Naive thymus-derived CD4-positive, alpha-beta T cell (primary cell): ENCODE measurements at places on chromosomes 4 and X. TPM values are rescaled to one million over a fixed set of nuclear protein-coding genes. Genes with fewer than 3 reads are reported as not detected.

The ZXDA gene
- 3.0 TPM for polyA plus RNA-seq

DNA sequence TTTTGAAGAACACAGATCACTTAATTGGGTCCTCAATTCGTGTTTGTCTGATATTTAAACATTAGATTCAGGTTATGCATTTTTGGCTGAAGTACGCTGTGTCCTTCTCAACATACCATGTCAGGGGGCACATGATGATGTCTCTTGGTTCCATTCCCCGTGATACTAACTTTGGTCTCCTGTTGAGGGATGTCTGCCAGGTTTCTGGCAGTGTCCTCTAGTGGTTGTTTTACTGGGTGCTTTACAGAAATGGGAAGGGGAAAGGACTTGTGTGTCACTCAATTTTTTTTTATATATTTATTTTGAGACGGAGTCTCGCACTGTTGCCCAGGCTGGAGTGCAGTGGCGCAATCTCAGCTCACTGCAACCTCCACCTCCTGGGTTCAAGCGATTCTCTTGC, 58.2 kb downstream of the WWC2 start:
- DNase-seq: no peak

The CABS1 gene
- not detected for polyA plus RNA-seq

The HGFAC gene
- not detected for polyA plus RNA-seq

The AR gene
- polyA plus RNA-seq: not detected

GRCh38 chrX:54042609-54043021, 1.7 kb downstream of the PHF8 start:
- DNase-seq: no peak

The ETNPPL gene
- polyA plus RNA-seq: not detected

GRCh38 chr4:147192679-147193078, 247.0 kb upstream of the TTC29 start:
- DNase-seq: no peak

The ADGRL3 gene
- not detected for polyA plus RNA-seq

- DNase-seq: no peak
Measured at GRCh38 chr4:101066626-101067170, 280.6 kb downstream of the PPP3CA start.

DNA sequence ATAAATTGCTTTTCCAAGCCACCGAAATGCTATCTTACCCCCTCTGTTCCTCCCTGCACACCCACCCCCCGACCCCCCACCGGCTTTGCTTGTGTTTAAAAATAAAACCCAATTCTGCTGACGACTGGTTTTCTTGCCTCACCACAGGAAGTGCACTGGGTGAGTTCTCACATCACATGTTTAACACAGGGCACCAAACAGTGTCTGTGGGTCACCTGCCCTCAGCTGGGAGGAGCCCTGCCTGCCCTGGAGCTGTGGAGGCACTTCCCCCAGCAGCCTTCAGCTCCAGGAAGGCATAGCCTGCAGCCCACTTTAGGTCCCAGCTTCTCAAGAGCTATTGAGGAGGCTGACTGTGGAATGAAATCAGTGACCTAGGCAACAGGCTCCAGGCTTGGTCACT, 8.8 kb downstream of the TMEM255A start:
- no peak for DNase-seq

The GAGE1 gene
- polyA plus RNA-seq: not detected

DNA sequence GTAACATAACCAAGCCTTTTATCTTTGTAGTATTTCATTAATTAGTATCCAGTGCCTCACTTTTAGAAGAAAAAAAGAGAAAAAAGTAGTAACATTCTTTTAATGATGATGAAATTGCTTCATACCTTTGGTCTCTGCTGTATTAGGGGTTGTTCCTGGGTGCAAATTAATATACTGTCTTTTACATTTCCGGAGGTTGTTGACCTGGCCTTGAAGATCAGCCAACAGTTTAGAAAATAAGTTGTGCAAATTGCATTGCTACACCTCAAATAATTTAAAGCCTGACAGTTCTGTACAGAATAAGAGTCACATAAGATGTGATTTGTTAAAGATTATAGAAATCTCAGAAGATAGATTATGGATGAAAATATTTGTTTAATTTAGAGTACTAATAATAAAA, 3.8 kb downstream of the NFKB1 start:
- DNase-seq: no peak

The STK32B gene
- not detected for polyA plus RNA-seq

- no peak for DNase-seq
Measured at GRCh38 chr4:51906167-51906958, 63.4 kb downstream of the DCUN1D4 start.

DNA sequence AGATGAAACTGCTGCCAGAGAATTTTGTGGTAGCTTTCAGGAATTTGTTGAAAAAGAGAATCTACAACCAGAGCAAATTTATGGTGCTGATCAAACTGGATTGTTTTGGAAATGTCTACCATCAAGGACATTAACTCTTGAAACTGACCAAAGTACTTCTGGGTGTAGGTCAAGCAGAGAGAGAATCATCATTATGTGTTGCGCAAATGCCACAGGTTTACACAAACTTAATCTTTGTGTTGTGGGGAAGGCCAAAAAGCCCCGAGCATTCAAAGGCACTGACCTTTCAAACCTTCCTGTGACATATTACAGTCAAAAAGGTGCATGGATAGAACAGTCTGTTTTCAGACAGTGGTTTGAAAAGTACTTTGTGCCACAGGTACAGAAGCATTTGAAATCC, 2.1 kb downstream of the TIGD2 start:
- DNase-seq: no peak

GRCh38 chrX:134452596-134452995, 7.4 kb upstream of the HPRT1 start:
- no peak for DNase-seq

The NUP62CL gene
- polyA plus RNA-seq: 0.57 TPM

GRCh38 chrX:20361890-20362262, 95.2 kb upstream of the RPS6KA3 start:
- DNase-seq: no peak

DNA sequence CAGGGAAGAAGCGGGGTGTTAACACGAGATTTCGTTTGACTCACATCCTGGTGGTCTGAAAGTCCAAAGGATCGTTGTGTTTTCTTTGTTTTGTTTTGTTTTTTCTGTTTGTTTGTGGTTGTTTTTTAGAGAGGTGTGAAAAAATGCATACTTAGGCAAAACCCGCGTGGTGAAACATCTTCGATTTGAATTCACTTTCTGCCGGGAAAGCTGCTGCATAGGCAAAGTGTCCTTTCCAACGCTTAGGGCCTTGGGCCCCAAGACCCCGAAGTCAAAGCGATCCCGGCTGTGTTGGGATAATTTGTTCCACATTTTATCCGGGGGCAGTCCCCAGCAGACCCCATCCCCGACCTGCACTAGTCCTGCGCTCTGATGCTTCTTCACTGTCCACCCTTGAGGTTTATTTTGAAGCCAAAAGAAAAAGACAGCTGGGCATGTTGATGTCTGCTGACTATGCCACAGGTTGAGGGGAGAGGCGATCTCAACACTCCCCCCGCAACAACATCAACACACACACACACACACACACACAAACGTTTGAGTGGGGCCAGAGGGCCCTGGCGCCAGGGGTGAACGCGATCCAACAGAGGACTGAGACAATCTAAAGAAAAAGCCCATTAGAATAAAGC, 2.0 kb downstream of the MSX1 start:
- DNase-seq: no peak

- DNase-seq: peak; percentile 55
Measured at GRCh38 chrX:103175944-103176753, 38.8 kb upstream of the BEX4 start.

DNA sequence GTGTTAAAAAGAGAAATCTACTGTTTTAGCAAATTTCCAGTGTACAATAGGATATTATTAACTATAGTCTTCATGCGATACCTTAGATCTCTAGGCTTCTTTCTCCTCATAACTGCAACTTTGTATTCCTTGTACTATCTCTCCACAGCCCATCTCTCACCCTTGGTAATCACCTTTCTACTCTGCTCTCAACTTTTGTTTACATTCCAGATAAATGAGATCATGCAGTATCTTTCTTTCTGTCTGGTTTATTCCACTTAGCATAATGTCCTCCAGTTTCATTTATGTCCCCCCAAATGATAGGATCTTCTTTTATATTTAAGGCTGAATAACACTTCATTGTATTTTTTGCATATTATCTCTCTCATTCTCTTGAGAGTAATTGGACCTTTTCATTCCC, 165.5 kb downstream of the HS3ST1 start:
- DNase-seq: no peak

DNA sequence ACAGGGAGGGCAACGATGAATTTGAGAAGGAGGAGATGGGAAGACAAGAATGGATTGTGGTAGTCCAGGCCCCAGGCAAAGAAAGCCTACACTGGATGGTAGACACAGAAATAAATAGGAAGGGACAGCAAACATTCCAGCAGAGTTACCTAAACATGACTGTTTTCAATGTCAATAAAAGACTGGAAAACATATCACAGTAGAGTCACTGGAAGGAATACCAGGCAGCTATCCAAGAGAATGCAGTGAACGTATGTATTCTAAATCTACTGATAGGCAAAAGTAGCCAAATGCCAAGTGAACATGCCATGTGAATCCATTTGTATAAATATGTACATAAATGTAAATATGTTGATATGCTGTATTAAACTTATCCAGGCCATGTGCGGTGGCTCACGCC, 183.0 kb downstream of the PALLD start:
- DNase-seq: no peak

The TCEAL5 gene
- not detected for polyA plus RNA-seq

The ADH1B gene
- not detected for polyA plus RNA-seq
